Activated CD4-positive, alpha-beta T cell treated with anti-CD3 and anti-CD28 coated beads, Interleukin-2, amount 50 U/mL, for 24 hours (primary cell): ENCODE measurements at places on chromosomes 7 and 10.

- DNase-seq = no peak
Observed at GRCh38 chr10:76433161-76434005, 1002.0 kb downstream of the LRMDA start.

DNA sequence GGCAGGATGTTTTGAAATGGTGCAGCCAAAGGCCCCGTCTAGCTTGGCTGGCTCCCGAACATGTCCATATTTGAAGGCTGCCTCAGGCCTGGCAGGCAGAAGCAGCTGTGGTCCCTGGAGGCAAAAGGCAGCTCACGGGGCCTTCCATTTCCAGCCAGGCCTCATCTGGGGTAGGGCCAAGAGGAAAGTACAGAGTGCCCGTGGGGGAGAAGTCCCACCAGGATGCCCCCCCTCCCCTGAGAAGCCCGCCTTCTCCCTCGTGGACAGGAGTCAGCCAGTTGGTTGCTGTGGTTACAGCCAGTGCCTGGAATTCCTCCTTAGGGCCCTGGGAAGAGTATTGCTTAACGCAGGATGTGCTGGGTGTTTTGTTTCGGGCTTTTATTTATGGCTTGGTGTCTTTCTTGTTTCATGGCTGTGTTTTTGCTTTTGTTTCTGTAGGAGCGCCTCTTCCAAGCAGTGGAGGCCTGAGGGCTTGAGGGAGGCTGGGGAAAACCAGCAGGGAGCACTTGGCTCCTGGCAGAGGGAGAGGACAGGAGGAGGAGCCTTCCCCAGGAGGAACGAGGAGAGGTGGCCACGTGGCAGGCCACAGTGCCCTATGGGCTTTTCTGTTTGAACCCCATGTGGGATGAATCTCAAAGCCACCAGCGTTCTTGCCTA lies 45.4 kb downstream of the CHST3 start:
- no peak for DNase-seq

- DNase-seq = no peak
Observed at GRCh38 chr7:105289704-105290103, 99.0 kb downstream of the SRPK2 start.

DNA sequence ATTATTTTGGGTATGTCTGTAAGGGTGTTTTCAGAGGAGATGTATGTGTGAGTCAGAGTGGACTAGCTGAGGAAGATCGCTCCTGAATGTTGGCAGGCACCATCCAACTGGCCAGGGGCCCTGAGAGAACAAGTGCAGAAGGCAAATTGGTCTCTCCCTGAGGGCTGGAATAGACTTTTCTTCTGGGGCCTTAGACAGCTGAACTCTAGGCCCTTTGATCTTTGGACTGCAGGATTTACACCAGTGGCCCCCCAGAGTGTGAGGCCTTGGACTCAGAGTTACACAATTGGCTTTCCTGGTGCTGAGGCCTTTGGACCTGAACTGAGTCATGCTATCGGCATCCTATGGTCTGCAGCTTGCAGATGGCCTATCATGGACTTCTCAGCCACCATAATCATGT lies 217.2 kb downstream of the REEP3 start:
- DNase-seq = no peak
